ENCODE measurements at places on chromosomes 7 and 10. TPM values are rescaled to one million over a fixed set of nuclear protein-coding genes. Genes with fewer than 3 reads are reported as not detected.

Gene ZSWIM8
- 68.8 TPM for total RNA-seq

Gene AKR1B15
- total RNA-seq: not detected

Gene INMT
- total RNA-seq: not detected

Gene FGFR2
- total RNA-seq: 0.27 TPM

Gene NEUROG3
- not detected for total RNA-seq

Gene FBXO24
- total RNA-seq: 0.27 TPM

Gene UROS
- total RNA-seq: 68.5 TPM

Gene SLC13A1
- not detected for total RNA-seq

Gene TAS2R41
- total RNA-seq: not detected

Gene ZNF33B
- 13.1 TPM for total RNA-seq

Gene TEX47
- total RNA-seq: not detected

Gene SFTPD
- not detected for total RNA-seq

Gene TAS2R60
- not detected for total RNA-seq

Gene KNDC1
- total RNA-seq: not detected

Gene SLC26A3
- not detected for total RNA-seq

Gene NPFFR1
- total RNA-seq: not detected

Gene AKR1D1
- not detected for total RNA-seq

Gene RNF148
- 4.4 TPM for total RNA-seq

Gene ACSM6
- total RNA-seq: not detected

Gene KIF11
- 83.2 TPM for total RNA-seq

Gene NT5C3A
- total RNA-seq: 34.0 TPM

Gene CYP26C1
- 0.80 TPM for total RNA-seq

All from thoracic aorta endothelial cell (primary cell).